ENCODE measurements at places on chromosomes 6 and 20.

- no peak for DNase-seq
Measured at GRCh38 chr6:112193535-112194051, 60.8 kb downstream of the LAMA4 start.

DNA sequence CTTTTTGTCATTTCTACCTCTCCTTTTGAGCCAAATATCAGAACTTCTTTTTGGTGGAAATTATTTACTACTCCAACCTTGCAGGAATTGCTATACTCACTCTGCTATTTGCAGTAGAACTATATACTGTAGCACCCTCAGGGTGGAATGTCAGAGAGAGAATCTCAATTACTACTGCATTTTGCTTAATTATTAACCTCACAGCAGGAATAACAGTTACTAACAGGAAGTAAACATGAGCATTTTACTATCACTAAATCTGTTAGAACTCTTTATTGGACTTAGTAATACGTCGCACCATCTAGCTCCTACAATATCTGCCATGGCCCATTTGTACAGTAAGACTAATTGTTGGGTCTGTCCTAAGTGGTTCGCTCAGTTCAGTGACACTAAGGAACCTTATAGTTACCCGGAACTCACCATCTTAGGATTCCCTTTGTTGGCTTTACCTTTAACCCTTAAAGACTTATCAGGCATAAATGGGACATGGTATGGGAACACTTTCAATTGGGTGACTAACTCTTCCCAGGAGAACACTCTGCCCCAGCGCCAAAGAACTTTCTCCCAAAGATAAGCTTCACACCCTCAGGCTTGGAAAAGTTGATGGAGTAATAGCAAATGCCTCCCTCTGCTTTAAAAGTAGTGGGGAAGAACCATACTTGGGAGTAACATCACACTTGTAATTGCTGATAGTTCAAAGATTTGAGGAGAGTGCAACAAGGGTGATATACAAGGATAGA is 38.8 kb downstream of the PLN start:
- DNase-seq = no peak

DNA sequence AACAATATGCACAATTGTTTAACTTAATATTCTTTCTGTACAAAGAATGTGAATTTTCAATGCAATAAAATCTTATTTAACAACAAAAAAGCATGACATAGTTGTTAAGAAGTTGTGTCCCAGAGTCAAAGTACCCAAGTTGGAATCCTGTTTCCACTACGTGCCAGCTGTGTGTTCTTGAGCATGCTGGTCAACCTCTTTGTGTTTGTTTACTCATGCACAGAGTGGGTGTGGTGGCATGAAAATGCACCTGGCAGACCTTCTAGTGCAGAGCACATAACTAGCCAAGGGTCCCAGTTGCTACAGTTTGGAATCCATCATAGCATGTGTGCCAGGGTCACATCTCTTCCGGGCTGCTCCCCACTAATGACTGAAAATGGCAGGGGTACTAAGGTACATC is 24.7 kb upstream of the MOCS1 start:
- no peak for DNase-seq

DNA sequence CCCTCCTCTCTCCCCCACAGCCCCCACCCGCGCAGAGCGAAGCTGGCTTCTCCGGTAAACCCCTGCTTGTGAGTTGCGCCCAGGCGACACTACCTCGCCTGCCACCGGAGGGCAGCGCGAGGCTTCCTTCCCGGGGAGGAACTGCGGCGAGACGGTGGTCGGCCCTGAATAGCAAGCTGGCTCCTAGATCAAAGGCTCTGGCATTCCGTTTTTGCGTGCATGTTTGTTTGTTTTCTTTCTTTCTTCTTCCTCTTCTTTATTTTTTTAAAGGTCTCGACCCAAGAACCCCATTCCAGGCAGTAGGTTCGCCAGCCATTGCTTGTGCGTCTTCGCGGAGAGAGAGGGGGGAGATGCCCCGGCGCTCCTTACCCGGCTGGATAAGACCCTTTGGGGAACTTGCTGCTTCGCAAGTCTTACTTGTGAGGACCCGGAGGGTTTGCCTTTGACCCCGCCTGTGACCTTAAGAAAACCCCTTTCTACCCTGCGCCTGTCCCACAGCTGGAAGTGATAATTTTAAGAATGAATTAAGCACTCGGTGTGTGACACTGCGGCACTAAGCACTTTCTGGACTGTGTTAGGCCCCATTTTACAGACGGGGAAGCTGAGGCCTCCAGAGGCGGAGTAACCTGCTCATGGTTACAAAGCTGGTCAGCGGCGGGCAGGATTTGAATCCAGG is 92.7 kb upstream of the SIRPA start:
- no peak for DNase-seq

DNA sequence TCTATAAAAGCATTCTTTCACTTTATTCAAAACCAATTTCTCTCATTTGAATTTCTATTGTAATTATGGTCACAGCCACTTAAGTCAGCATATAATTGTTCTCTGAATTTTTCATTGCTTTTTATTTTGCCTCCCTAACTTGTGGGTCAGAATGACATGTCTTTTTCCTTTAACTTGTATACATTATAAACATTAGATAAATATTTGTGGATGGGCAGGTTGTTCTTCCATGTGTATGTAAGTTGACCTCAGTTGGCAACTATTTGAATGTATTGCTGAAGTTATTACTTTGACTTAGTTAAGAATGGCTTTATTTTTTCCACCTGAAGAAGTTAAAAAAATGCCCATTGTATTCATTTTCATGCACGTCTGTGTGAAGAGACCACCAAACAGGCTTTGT is 83.0 kb upstream of the MAP3K7 start:
- DNase-seq = no peak

GRCh38 chr6:19417713-19418112 is 419.5 kb upstream of the ID4 start:
- no peak for DNase-seq

DNA sequence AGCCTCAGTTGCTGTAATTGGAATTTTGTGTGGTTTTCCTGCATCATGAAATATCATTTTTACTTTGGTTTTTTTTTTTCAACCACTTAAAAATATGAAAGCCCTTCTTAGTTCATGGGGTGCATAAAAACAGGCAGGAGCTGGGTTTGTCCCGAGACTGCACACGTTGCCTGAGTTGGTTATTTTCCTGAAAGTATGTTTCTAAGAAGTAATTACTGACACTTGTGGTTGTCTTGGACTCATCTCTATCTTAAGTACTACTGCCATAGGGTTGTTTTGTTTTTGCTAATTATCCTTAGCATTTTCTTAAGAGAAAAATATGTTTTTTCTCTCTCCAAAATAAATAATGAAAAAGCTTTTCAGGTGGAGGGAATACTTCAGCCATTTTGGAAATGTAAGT is 40.1 kb downstream of the FAM120B start:
- DNase-seq = no peak

GRCh38 chr6:4553387-4553786 is 222.8 kb upstream of the CDYL start:
- no peak for DNase-seq

DNA sequence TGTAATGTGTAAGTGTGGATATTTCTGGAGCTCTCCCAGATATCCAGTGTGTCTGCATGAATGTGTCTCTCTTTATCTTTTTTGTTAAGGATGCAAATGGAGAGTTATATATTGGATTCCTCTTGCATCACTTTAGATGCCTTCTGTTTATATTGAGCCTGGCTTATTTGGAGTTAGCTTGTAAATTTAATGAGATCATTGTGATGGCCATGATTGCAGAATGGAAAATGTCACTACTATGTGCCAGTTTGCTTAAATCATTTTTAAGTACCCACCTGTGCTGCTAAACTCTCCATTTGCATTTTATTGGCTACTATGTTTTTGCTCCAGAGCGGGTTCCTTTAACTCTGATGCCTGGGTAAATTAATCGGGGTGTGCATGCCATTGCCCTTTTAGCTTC is 334.8 kb downstream of the UTRN start:
- no peak for DNase-seq

DNA sequence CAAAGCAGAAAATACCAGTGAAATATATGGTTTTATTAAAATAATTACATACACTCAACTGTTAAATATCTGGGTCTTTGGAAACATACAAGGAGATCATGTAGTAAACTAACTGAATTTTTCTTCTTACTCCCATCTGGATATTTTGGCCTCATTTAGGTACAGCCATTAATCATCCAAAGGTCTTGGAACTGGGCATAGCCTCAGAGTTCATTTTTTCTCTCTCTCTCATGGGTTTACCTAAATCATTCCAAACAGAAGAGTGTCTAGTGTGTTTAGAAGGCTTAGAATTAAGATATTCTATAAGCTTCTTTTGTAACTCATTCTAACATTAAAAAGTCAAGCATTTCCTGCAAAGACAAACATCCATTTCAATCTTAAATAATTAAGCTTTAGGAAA is 79.4 kb downstream of the HMGCLL1 start:
- DNase-seq = no peak

DNA sequence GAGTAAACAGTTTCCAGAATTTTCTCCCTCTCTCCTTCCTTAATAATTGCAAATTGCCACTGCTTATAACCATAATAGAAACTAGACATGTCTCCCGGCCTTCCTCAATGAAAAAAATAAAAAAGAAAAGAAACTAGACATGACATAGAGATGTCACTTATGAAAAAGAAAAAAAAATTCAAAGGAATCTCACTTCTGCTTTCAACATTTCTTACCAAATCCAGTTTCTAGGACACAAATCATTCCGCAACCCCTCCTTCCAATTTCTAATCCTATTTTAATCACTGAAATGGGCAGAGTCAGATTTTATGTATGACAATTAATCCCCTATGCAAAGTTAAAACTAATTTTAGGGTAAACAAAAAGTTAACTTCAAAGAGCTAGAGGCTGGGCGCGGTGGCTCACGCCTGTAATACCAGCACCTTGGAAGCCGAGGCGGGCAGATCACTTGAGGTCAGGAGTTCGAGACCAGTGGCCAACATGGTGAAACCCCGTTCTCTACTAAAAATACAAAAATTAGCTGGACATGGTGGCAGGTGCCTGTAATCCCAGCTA is 40.1 kb upstream of the EEF1A1 start:
- DNase-seq = no peak

DNA sequence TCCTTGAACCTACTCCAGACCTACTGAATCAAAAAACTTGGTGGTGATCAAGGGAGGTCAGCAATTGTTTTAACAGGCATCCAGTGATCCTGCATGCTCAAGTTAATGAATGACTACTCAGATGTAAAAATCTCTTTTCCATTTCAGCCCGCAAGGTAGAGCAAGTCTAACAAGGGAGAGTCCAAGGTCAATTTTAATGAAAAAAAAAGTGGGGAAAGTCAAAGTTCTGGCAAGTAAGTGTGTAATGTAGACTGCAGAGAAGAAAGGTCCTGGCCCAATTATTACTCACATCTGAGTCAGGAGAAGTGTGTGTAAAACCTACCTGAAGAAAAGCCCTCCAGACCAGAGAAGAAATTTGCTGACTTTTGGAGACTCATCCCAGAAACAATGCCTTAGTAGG is 193.5 kb downstream of the UBE3D start:
- DNase-seq = no peak

GRCh38 chr20:9478771-9479170 is 35.6 kb upstream of the LAMP5 start:
- no peak for DNase-seq

- DNase-seq = no peak
Measured at GRCh38 chr20:35293303-35294292, 1.4 kb upstream of the FAM83C start.

DNA sequence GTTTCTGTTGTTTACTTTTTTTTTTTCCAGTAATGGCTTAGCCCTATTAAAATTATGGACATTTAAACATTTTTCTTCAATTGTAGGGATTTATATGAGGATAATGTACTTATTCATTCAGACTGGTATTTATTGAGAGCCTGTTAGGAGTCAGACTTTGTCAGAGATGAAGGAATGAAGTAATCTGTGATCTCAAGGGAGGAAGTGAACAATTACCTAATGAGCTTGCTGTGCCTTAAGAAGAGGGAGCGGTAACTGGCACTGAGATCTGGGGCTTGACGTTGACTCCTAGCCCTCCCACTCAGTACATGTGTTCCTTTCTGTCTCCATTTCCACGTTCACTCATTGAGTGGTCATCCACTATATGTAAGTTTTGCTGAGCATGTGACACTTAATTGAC is 12.6 kb downstream of the AFDN start:
- no peak for DNase-seq

GRCh38 chr6:70629929-70630328 is 37.8 kb upstream of the SMAP1 start:
- DNase-seq = no peak

- no peak for DNase-seq
Measured at GRCh38 chr20:60754856-60755255, 497.2 kb upstream of the CDH4 start.

GRCh38 chr6:121395736-121396135 is 39.7 kb upstream of the GJA1 start:
- no peak for DNase-seq

DNA sequence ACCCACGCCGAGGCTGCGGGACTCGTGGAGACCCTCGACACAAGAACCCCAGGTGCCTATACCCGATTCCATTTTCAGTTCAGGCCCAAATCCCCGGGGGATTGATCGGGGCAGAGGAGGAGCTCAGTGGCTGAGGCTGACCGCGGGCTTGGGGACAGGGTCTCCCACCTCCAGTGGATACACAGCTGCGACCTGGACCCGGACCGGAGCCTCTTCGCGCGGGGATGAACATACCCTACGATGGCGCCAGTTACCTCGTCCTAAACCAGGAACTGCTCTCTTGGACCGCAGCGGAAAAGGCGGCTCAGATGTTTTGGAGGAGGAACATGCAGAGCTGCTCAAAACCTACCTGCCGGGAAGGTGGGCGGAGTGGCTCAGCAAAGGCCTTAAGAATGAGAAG is 27.4 kb upstream of the HLA-G start:
- DNase-seq = no peak

DNA sequence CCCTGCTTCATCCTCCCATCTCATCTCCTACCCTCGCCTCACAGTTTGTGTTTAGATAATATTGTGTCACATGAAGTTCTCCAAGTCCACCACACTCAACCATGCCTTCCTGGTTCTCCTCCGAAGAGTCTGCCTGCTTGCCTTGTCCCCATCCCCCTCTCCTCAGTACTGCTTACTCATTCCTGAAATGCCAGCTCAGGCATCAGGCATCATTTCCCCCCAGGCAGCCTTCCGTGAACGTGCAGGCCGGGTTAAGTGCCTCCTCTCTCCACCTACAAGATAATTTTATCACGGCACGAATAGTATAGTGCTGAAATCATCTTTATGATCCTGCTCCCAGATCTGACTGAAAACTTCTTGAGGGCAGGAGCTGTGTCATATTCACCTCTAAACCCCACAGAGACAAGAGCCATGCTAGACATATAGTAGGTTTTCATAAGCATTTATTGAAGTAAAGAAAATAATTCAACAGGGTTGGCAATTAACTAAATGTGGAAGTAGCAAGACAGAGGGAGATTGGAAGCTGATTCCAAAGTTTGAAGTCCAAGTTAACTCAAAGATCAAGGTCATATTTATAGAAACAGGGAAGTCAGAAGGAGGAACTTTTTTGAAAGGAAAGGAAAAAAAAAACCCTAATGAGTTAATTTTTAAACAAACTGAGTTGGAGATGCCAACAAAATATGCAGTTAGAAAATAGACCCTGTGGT is 48.7 kb upstream of the BMP2 start:
- DNase-seq = no peak
